ENCODE measurements at places on chromosomes 5 and 9. TPM values are rescaled to one million over a fixed set of nuclear protein-coding genes. Genes with fewer than 3 reads are reported as not detected.

The GPR150 gene
- not detected for total RNA-seq

The IFNA13 gene
- not detected for total RNA-seq

The MLANA gene
- not detected for total RNA-seq

The NR6A1 gene
- 1.4 TPM for total RNA-seq

The KCNMB1 gene
- total RNA-seq, result 10.8 TPM
